ENCODE measurements at places on chromosomes 5 and 9.

DNA sequence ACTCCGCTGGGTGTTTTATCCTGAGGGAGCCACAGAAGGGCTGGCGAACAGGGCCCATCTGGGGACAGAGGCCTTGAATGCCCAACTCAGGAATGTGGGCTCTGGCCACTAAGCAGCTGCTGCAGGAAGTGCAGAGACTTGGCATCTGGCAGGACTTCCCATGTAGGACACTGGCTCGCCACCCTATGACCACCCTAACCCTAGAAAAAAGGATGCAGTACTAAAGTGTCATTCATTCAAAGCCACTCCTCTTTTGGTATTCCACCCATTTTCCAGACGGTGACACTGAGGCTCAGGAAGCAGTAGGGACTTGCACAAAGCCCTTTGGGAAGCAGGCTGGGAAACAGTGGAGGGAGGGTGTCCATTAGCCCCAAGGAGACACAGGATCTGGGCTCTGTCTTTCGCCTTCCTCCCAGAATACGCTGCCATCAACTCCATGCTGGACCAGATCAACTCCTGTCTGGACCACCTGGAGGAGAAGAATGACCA, 3.0 kb downstream of the BBLN start:
- no peak for DNase-seq

DNA sequence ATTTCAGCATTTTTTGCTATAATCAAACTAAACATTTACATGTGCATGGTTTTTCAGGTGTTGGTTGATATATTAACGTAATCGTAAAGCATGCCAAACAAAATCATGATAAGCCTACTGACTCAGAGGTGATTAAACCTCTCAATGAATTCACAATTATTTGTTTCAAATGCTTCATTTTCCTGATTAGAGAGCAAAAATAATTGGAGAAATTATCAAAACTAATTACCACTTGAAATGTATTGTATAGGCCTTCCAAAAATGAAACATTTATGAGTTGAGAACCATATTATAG, 45.7 kb upstream of the JMY start:
- DNase-seq: no peak

DNA sequence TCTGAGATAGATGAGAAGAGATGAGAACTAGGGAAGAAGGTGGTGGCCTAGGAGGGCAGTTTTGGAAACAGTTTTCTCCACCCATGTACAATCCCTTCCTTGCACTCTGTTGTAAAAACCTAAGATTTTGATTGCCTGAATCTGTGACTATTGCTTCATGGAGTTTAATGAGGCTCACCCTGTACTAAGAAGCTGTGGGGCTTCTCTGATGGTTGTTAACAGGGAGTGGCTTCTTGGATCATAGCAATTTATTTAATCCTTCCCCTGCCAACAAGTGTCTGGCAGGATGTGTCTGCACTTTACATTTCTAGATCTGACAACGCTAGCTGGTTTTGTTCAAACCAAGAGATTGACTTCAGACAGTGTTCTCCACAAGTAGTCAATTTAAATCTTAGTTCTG, 74.7 kb upstream of the C5orf46 start:
- no peak for DNase-seq

- DNase-seq: no peak
These were observed 11.6 kb downstream of the UBAC1 start for GRCh38 chr9:135949501-135950134.

DNA sequence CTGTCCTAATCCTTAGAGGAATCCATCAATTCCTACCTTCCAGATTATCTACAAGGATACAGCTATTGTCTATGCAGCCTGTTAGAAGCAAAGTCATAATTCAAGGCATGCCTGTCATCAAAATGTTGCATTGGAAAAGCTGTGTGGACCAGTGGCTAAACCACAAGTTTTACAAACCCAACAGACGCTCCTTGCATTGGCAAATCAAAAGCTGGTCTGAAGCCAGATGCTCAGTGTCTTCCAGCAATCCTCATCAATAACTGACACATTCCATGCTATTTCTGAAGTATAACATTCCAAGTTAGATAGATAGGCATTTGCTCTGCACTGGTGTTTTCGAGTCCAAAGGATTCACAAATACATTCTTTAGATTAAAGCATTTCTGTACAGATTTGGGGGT, 213.6 kb downstream of the EBF1 start:
- DNase-seq: no peak
